ENCODE measurements at places on chromosomes 2 and 18.

DNA sequence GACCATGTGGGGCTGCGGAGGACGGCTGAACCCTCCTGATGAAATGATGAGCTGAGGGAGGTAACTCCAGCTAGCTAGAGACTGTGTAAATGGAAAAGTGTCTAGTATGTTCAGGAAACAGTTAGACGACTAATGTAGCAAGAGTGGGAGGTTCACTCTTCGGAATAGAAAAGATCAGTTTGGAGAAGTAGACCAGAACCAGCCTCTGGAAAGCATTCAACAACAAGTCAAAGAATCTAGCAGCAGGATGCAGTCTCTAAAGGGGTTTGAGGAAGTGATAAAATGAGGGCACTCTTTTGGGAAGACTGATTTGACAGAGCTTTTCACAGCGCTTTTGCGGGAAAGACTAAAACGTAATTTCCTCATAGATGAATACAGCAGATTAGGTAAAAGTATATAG is 79.6 kb downstream of the GAREM1 start:
- no peak for DNase-seq

- no peak for DNase-seq
These were observed 1615.3 kb upstream of the ZEB2 start for GRCh38 chr2:146135245-146135644.

- DNase-seq, result no peak
These were observed 35.6 kb downstream of the MAL start for GRCh38 chr2:95061119-95061512.

DNA sequence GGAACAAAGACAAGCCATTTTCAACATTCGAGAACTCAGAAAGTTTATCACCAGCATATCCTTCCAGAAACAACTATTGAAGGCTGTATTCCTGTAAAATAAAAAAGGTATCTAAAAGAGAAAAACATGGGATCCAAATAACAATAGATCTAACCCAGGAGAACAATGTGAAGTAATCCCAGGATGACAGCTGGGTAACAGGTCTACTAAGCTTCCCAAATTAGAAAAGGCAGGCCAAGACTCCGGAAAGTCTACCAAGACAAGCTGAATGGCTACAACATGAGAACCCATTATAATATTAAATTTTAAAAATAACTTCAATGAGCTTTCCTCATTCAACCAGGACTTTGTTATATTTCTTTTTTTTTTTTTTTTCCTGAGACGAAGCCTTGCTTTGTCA is 6.5 kb downstream of the PIAS2 start:
- DNase-seq, result no peak

GRCh38 chr2:178256382-178257042 is 62.2 kb downstream of the OSBPL6 start:
- DNase-seq, result no peak

GRCh38 chr18:21747764-21748693 is 7.4 kb downstream of the MIB1 start:
- DNase-seq, result no peak

DNA sequence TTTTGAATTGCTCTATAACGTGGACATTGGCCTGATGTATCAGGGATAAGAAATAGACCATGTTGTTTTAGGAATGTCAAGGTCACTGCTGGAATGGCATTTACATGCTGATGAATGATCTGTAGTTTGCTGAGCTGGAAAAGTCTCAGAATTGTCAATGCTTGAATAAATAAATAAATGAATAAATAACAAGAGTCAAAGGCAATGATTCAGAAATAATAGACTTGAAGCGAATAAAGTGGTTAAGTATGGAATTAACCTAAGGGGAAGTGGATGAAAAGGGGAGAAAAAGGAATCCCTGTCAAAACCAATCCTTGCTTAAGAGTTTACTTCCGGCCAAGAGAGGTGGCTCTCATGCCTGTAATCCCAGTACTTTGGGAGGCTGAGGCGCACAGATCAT is 1620.0 kb downstream of the SUCLG1 start:
- no peak for DNase-seq

GRCh38 chr2:9809064-9809356 is 34.3 kb upstream of the TAF1B start:
- no peak for DNase-seq

- no peak for DNase-seq
These were observed 409.6 kb downstream of the FBXO15 start for GRCh38 chr18:73737990-73738389.
